ENCODE measurements at places on chromosomes 7 and 10.

DNA sequence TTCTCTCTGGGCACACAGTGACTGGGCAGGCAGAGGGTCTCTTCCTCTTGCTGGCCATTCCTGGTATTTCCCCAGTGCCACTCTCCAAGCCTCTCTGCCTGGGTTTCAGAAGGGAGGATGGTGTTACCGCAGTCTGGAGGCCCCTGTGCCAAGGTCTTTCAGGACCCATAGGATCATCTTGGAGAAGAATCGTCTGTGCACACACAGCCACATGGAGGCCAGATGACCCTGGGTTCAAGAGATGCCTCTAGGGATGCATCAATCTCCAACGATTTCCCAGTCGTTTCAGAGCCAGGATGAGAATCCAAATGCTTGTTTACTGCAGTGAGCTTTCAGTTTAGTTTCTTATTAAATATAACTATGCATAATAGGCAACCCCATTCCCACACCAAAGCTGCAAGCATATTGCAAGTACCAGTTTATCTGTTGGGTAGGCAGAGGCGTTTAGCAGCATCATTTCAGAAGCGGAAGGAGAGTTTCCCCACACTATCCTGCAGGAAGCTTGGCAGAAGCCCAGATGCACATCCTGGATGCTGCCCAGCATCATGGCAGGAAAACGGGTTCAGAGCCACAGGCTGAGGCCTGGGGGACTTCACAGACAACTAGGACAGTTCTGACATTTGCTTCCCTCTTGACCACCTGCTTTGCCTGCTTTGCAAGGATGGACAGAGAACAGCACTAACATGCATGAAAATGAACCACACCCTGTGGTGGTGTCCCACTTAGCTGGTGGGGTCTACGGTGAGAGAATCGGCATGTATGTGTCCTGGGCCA lies 134.7 kb upstream of the FAM20C start:
- no peak for DNase-seq

DNA sequence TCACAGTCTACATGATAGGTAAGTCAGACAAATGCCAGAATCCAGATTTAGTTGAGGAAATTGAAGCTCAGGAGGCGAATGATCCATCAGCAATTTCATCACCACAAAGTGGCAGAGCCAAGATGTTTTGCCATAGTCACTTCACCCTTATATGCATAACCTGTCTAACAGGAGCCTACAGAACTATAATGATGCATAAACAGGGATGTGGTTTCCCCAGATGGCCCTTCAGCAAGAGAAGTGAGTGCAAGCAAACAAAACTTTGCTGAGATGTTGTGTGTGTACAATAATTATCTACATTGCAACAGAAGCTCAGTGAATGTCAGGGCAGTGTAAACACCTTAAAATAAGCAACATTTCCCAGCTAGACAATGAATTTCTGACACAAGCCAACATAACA lies 28.6 kb downstream of the PON3 start:
- DNase-seq: no peak

DNA sequence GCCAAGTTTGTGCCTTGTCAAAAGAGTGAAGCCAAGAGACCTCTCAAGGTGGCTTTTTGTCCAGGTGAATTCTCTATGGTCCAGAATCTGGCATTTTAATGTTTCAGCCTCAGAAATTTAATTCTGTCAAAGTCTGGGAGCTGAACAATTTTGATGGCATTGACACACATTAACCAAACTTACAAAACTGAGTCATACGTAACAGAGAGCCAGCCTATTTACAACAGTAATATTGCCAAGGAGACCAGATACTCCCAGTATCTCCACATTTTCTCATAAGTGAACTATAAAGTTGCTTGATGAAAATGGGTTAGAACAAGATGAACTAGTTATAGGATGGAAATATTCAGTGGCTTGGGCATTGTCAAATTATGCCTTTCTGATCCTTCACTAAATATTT lies 43.8 kb downstream of the PDE6C start:
- DNase-seq: no peak

GRCh38 chr7:14717816-14718215 lies 184.7 kb downstream of the DGKB start:
- no peak for DNase-seq

DNA sequence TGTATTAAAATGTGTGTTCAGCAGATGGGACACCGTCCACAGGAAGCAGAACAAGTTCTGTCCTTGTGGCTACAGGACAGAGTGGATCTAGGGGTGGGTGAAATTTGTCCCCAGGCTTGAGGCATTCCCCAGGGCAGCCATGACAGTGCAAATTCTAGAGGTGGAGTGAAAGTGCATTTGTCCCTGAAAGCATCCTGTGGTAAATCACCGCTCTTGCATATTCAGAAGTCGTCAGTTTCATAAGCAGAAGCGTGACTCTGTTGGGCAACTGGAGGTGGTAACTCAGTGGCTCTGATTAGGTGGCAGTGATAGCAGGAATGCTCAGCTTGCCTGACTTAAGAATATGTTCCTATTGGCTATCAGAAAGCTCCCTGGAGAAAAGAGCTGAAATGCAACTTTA lies 96.6 kb downstream of the SNX10 start:
- DNase-seq: no peak

- DNase-seq: no peak
Measured at GRCh38 chr7:71239586-71240268, 107.8 kb downstream of the GALNT17 start.

DNA sequence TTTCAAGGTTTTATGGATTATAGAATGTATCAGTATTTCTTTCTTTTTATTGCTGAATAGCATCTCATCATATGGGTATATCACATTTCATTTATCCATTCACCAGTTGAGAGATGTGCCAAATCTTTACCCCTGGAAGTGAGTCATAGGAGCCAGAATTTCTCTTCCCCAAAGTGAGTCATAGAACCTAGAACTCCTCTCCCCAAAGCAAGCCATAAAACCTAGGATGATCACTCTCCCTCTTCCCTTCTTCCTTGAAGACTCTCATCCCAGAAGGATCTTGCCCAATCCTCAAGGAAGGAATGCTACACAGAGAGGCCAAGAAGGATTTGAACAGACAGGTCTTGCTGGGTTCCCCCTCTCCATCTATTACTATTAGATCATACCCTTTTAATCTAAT lies 199.9 kb downstream of the EVX1 start:
- no peak for DNase-seq

DNA sequence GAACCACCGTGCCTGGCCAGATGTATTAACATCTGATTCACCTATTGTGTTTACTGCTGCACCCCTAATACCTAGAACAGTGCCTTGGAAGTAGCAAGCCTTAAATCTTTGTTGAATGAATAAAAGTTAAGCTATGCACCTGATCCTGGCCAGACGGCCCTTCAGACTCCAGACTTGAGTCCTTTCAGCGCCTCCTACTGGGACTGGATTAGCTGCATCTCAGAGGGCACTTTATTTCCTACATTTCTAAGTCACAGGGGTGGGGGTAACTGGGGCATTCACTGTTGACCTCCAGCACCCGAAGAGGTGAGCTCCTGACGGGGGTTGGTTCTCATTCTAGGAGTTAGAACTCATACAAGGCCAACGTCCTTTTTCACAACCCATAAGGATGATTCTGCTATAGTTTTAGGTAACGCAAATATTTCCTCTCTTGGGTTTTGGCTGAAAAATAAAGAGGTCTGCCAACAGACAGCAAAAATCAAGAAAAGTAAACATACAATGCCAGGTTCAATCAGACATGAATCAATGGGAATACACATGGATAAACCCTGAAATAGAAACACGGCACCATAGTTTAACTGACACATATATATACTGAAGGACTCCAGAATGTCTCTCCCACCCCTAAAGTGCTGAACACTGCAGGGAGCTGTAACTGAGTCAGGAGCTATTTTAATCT lies 48.0 kb upstream of the DLG5 start:
- no peak for DNase-seq

GRCh38 chr7:18610331-18610948 lies 114.9 kb downstream of the HDAC9 start:
- no peak for DNase-seq

GRCh38 chr10:96891840-96892239 lies 59.7 kb downstream of the LCOR start:
- no peak for DNase-seq

GRCh38 chr10:19412531-19412930 lies 363.9 kb downstream of the MALRD1 start:
- DNase-seq: no peak

DNA sequence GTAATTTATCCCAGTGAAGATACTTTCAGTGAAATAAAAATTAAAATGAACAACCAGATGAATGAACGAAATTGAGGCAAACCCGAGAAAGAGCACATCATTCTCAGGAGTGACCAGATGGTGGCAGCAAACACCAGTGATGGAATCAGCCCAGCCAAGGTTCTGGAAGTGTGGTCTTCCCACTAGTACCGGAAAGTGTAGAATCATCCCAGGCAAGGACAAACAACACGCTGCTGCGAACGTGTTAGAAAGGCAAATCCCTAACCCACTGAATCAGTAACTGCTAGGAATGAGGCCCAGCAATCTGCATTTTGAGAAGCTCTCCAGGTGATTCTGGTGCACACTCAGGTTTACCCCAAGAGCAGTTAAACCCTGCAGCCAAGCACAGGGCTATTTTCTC lies 15.5 kb upstream of the SLC18A3 start:
- DNase-seq: peak; percentile 44

GRCh38 chr7:37713613-37714012 lies 30.0 kb downstream of the GPR141 start:
- no peak for DNase-seq

- peak; percentile 72 for DNase-seq
Measured at GRCh38 chr10:129030996-129031843, 435.8 kb upstream of the MGMT start.

- no peak for DNase-seq
Measured at GRCh38 chr10:1190791-1191490, 134.8 kb downstream of the WDR37 start.

- DNase-seq: no peak
Measured at GRCh38 chr7:1572111-1572822, 2.4 kb upstream of the PSMG3 start.

GRCh38 chr7:101167645-101168411 lies 2.5 kb upstream of the VGF start:
- DNase-seq: no peak

DNA sequence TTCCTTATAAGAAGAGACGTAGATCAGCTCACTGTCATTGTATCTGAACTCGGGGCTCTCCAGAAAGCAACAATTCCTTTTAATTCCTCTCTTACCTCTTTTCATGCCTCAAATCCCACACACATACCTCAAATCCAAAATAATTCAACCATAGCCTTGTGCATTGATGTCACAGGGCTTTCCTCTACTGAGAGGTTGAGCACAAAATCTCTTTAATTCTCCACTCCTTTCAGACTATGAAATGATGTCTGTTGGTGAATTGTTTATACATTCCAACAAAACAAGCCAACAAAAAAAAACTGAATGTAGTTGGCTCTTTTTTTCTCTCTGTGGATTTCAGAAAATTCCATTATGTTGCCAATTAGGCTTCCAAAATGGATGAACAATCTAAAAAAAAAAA lies 53.2 kb downstream of the BPGM start:
- no peak for DNase-seq

- DNase-seq: no peak
Measured at GRCh38 chr7:80719261-80719660, 80.8 kb downstream of the CD36 start.

DNA sequence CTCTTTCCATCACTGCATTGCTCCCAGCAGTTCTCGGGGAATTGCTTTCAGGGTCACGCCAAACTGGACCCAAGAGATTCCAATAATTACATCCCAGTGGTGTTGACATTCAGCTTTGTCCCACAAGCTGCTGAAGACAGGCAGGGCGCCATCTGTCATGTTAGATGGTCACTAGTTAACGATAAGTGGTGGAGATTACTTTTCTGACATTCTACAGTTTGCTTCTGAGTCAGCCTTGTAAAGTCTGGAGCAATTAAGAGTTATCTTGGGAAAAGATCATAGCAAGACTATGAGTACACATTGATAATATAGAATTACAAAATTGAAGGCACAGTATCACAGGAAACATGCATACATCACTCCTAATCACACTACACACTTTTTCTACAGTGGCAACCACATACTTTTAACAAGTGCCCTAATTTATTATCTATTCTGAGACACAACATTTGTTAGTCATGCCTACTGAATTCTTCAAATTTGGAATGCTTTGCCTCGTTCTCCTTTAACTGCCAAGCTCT lies 41.9 kb downstream of the SEMA3C start:
- DNase-seq: no peak

- no peak for DNase-seq
Measured at GRCh38 chr7:73613954-73614735, 10.2 kb downstream of the MLXIPL start.

DNA sequence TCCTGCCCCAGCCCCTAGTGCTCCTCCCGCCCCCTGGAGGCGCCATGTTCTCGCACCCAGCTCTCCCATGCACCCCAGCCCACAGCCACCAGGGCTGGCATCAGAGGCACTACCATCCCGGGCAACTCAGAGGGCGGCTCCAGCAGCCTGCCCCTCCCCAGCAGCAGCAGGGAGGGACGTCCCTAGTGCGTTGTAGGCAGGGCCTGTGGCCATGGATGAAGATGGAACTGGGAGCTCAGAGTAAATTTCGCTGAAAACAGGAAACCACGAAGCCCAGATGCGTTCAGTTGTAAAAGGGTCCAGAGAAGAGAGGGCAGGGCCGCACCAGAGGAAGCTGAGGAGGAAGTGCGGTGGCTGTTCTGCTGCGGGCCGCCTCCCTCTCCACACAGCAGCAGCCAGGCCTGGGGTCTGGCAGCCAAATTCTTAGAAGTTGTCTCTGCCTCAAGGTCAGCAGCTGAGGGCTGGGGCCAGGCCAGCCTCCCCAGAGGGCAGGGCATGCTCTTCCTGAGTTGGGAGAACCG lies 24.6 kb downstream of the VSIR start:
- peak; percentile 98 for DNase-seq
